Kasumi-1 (cell line): ENCODE measurements at places on chromosomes 3 and 15.

DNA sequence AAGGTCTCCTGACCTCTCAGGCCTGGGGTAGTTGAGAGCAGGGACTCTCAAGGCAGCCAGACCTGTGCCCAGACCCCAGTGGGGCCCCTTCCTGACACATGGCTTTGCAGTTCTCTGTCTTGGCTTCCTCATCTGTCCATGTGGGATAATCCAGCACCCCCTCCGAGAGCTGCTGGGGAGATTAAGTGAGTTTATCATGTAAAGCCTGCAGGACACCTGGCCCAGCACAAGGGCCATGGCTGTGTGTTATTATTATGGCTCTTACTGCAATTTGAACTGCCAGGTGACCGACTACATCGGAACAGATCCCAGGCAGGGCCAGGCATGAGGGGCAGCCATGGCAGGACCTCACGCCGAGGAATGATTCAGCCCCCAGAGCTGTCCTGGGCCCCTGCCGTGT lies 12.6 kb downstream of the DUSP7 start:
- no peak for DNase-seq

DNA sequence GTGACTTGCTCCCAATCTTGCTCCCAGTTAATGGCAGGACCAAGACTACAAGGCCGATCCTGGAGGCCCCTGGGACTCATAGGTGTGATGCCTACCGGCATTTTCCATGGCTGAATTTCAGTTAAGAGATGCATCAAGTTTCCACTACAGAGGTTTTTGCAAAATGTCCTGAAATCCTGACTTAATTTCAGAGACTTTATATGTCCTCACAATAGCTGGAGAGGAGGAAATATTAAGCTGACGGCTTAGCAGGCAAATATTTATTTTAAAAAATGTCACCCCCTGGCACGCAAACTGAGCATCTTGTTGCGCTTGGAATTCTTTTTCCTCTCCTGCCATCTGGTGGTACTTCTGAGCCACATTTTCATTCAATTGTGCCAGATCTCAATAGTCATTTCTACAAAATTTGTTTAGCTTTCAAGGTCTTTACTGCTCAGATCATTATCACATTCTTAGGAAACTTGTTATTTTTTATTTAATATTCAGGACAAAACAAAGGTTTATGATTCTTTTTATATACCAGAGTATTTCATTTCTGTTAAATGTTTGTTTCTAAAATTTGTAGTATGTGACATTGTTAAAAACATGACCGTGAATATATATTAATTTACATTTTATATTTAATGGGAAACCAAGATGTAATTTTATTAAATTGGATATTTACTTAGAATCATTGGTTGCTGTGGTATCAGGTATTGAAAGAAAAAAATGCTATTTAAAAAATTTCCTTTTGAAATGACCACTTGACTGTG lies 189.2 kb upstream of the THRB start:
- peak; percentile 78 for DNase-seq

- peak; percentile 48 for DNase-seq
Measured at GRCh38 chr15:78565097-78565950, at the start of gene CHRNA5. Gene CHRNA5 (plus strand): TSS chr15:78565520. CDS start chr15:78565720, 200 bp downstream.

GRCh38 chr15:64858021-64858575 lies 16.4 kb downstream of the PLEKHO2 start:
- DNase-seq = no peak

DNA sequence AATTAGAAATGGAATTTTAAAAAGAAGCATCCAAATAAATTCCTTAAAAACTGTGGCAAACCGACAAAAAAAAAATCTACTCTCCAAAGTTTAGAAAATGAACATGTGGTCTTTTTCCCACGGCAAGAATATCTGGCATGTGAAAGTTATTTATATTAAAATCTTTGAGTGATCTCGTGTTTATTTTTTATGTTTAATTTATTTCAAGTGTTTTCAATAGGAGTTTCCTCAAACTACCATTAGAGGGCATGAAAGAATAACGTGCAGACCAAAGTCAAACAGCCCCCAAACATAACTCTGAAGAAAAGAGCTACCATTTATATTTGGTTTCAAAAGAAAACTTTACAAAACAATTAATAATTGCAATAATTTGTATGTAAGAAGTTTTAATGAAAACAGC lies 286.4 kb downstream of the ZIC4 start:
- DNase-seq = peak; percentile 77

- no peak for DNase-seq
Measured at GRCh38 chr15:82798531-82799166, 7.2 kb downstream of the FSD2 start.

GRCh38 chr3:66228707-66229106 lies 7.9 kb downstream of the SLC25A26 start:
- DNase-seq = no peak

GRCh38 chr15:40449275-40449674 lies 8.5 kb downstream of the BAHD1 start:
- no peak for DNase-seq

GRCh38 chr3:42980909-42981308 lies 1.8 kb downstream of the GASK1A start:
- DNase-seq = no peak

DNA sequence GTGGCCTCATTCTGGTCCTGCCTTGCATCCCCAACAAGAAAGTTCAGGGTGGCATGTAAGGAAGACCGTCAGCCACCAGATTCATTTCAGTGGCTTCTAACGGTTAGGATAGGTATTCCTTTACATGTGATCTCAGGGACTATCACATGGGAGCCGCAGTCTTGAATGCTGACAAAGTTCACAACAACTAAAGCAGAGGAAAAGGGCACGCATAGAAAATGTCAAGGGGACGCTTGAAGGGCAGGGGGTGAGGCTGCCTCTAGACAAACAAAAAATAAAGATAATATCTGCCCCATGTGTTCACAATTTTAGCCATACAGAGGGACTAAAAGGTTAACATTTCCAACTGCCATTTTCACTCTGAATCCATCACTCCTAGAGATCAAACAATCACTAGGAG lies 31.9 kb upstream of the ARL8B start:
- DNase-seq = no peak
